ENCODE measurements at places on chromosomes 4 and X.
A peak's percentile ranks its signal among the peaks of the same experiment; 100 is the strongest.

- DNase-seq, result no peak
Measured at GRCh38 chrX:104284507-104284906, 29.8 kb upstream of the ESX1 start.

DNA sequence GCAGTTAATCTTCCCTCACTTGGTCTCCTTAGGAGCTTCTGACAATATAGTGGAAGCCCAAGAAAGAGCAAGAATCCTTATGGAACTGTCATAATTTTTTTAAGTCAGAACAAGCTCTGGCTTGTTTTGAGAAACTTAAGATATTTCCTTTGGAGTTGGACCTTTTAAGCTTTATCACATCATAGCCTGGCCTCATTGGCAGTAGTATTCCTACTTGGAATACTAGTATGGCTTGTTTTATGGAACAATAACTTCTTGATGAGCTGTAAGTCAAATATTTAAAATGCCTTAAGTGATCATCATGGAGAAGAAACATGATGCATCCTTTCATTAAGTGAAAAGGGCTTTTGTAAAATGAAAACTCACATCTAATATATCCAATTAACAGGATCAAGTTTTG is 78.0 kb upstream of the NRK start:
- DNase-seq, result no peak

GRCh38 chr4:101027721-101028120 is 319.6 kb downstream of the PPP3CA start:
- no peak for DNase-seq

GRCh38 chrX:10755439-10756334 is 135.3 kb upstream of the MID1 start:
- no peak for DNase-seq

DNA sequence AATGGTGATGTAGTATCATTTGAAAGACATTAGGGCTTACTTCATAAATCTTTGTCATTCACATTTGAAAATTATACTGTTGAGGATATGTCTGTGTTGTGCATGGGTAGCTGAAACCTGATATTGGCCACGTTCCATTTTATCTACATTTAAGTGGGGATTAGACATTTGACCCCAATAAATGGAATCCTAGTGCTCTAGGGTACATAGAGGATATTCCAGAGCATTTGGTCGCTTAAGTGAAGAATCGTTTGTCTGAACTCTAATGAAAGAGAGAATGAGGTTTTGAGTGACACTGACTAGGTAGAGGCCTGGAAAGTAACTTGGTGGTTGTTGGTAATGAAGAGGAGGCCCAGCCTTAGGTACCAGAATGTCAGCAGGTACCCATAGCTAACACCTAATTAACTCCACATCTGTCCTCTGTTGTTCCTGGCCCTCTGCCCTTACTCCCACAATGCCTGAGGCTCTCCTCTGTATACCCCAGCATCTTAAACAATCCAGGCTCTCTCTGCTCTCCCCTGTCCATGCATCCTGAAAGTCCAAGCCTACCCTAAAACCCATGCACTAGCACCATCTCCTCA is 299.5 kb upstream of the KLF3 start:
- DNase-seq, result no peak

GRCh38 chr4:1358421-1359143 is 11.6 kb downstream of the UVSSA start:
- DNase-seq, result no peak

GRCh38 chr4:76212851-76213414 is 691 bp downstream of the SCARB2 start:
- DNase-seq, result peak; percentile 4

DNA sequence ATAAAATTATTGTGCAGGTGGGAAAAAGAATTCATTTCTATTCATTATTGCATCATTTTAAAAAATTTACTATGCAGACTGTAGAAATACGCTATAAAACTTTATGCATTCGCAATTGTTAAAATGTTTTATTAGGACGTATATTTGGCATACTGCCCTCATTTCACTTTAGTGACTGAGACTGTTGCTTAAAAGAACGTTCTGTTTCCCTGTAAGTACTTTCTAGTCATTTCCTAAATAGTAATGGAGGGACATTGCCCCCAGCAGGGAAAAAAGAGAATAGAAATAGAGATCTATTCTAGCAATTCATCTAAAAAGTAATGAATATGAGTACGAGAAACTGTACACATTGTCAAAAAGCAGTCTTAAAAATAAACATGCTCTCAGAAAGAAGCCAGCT is 1295.8 kb upstream of the TENM3 start:
- no peak for DNase-seq

GRCh38 chr4:118224243-118224829 is 128.5 kb downstream of the PRSS12 start:
- no peak for DNase-seq

GRCh38 chr4:142778900-142779299 is 67.2 kb downstream of the INPP4B start:
- DNase-seq, result no peak

- peak; percentile 9 for DNase-seq
Measured at GRCh38 chr4:185470501-185471195, 885 bp downstream of the CCDC110 start.

GRCh38 chr4:83413676-83414075 is 41.9 kb downstream of the HELQ start:
- DNase-seq, result no peak

DNA sequence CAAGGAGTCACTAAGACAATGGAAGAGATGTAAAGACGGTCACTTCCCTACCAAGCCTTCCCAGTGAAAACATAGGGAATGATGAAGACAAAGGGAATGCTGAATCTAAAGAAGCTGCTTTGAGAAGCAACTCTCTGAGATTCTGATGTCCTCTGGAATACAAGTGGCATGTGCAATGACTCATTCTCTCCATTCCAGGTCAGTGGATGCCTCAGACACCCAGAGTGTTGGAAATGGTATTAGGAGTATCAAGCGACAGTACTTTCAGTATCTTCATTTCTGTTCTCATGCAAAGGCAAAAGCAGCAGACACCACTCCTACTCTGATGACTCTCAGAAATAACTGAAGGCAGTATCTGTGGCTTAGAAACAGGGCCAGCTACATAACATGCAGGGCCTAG is 102.6 kb downstream of the FSTL5 start:
- no peak for DNase-seq

DNA sequence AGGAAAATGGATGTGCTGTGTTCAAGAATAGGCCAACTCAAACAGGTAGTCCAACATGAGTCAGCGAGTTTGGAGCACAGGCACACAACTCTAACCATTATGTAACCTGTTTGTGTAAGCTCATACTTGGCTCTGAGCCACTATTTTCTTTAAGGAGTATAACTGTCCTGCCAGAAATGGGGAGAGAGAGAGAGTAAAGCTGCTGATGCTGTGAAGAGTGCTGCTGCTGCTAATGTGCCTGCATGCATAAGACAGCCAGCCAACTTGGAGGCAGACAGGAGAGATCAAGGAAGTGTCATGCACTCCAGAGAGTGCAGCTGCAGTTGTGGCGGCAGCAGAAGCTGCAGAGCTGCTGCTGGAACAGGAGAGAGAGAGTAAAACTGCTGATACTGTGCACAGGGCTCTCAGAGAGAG is 11.7 kb upstream of the STATH start:
- no peak for DNase-seq

DNA sequence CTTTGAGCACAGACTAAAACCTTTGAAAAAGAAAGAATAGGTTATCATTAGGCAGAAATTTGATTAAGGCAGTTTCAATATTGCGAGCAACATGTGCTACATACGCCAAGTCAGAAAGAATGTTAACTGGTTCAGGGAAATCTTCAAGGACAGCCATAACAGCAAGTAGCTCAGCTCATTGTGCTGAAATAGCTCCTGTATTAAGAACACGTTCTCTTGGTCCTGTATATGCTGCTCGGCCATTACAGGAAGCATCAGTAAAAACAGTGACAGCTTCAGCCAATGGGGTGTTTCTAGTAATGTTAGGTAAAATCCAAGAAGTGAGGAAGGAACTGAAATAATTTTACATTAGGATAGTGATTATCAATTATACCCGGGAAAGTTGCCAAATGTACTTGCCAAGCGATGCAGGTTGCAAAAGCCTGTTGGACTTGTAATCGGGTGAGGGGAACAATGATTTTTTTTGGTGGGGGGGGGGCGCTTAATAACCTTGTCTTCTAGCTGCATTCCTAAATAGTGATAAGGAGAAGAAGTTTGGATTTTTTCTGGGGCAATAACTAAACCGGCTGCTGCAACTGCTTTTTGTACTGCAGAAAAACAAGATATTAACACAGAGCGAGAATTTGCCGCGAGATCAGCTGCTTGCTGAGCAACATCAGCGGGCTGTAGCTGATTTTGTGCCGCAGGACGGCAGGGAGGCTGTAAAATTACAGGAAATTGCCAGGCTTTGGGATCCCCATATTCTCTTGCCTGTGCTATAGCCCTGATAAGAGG is 49.4 kb upstream of the RASSF6 start:
- DNase-seq, result no peak

- DNase-seq, result no peak
Measured at GRCh38 chr4:121053601-121054143, 18.7 kb downstream of the NDNF start.

DNA sequence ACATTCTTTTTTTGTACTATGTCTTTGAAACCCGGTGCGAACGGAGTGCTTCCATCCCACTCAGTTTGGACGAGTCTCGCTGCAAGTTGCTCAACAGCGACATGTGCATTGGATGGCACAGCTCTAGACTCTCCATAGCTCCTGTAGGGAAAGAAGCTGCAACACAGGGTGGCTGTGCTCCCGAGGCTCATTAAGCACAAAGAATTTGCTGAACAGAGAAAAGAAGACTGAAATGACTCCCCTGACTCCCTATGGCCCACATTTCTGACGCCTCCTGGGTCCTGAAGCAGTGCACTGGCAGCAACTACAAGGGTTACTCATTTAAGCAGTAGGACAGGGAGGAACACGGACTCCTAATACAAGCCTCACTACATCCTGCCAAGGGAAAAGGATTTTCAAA is 127.4 kb downstream of the SH3RF1 start:
- DNase-seq, result no peak

DNA sequence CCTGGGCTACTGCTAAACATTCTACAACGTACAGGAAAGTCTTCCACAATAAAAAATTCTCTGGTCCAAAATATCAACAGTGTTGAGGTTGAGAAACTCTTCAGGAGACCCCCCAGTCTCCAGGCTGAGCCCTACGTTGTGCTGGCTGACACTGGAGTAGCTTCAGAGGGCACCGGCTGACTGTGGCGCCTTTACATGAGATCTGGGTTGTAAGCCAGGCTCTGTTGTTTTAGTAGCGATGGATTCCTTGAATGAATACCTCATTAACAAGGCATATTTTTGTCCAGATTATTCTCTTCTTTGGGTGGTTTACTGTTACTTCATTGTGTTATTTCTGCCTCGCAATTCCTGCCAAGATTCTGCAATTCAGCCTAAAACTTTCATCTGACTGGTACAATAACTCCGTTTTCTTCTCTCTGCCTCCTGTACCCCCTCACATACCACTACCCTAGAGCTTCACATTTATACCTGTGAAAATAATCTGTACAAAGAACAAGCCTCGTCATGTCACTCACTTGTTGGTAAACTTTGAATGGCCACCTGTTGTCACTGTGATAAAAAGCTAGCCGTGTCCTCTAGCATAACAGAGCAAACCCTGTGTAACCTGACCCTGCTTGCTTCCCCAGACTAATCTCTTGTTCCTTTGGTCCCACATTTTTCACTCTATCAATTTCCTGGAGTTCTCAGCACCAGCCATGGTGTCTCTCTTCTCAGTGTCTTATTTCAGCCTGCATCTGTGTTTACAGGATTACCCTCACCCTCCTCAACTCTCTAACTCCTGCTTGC is 1476.1 kb upstream of the TENM3 start:
- DNase-seq, result no peak

DNA sequence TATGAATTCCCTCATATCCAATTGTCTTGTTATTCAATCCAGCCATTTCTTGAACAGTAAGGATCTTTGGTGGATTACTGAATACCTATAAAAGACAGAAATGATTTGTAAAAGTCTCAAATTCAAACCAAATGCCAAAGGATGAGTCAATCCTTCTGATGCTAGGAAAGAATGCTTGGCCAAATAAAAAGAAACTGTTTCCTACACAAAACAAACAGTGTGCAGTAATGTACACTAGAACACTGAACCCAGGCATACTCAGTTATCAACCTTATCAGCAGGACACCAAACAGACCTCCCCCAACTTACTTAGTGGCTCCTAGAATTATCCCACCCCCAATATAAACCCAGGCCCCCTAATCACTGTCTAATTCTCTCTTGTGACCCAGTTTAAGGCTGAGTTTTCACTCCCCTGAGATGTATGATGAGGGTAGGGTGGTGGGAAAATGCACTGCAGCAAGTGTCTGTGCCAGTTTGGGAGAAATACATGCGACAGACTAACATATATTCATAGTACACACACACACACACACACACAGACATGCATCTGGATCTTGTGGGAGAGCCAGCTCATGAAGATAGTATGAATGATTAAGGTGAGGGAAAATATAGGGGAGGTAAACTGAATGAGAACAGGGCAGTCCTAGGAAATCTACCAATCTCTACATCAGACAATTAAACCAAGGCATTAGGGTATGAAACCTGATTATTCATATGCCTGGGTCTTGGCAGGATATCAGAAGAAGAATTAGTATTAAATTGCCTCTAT is 35.0 kb downstream of the CLDN2 start:
- no peak for DNase-seq

GRCh38 chr4:3414421-3415279 is 27.1 kb upstream of the HGFAC start:
- no peak for DNase-seq

- no peak for DNase-seq
Measured at GRCh38 chrX:50618788-50619558, 148.3 kb upstream of the DGKK start.

DNA sequence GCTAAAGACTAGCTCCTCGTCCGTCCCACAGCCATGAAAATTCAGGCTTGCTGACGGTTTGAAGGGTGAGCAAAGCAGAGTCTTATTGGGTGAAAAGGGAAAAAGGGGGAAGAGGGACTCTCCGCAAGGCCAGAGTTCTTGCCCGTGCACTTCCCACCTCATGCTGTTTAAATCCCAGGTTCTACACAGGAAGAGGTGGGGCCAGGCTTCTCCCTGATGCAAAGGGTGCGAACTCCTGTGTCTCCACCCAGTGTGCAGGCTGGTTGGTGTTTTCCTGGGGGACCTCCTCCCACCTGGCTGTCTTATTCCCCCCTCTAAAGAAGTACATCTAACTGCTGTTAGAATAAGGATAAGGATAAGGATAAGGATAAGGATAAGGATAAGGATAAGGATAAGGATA is 18.0 kb upstream of the LANCL3 start:
- no peak for DNase-seq

DNA sequence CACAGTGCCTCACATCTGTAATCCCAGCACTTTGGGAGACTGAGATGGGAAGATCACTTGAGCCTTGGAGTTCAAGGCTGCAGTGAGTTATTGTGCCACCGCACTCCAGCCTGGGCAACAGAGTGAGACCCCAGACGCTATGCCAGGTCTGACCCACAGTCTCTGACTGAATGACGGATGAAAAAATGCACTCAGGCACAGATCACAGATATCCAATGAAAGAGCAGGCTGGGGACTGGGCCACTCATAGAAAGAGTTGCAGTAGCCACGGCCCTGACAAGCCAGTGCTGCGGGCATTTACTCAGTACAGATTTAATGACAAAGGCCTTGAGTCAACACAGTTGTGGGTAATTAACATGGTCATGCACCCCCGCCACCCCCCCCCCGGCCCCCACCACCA is 22.7 kb downstream of the NUDT6 start:
- no peak for DNase-seq

All from stimulated activated CD4-positive, alpha-beta T cell treated with anti-CD3 and anti-CD28 coated beads, Interleukin-15, amount 100 ng/mL, for 1 hour (primary cell).